ENCODE measurements at places on chromosomes 1 and 21.

GRCh38 chr1:111571987-111572386, 47.6 kb upstream of the RAP1A start:
- DNase-seq, result no peak

DNA sequence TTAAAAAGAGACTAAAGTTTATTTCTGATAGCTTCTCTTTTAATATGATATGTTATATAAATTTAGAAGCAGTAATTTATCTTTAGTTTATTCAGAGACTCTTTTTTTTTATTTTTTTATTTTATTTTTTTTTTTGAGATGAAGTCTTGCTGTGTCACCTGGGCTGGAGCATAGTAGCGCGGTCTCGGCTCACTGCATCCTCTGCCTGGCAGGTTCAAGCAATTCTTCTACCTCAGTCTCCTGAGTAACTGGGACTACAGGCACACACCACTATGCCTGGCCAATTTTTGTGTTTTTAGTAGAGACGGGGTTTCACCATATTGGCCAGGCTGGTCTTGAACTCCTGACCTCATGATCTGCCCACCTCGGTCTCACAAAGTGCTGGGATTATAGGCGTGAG, 89.6 kb downstream of the DISP1 start:
- no peak for DNase-seq

- DNase-seq, result no peak
Observed at GRCh38 chr21:34915364-34915841, 133.7 kb downstream of the RUNX1 start.

GRCh38 chr1:24805534-24806301, 60.5 kb downstream of the CLIC4 start:
- DNase-seq, result no peak

GRCh38 chr1:218323568-218324225, 21.4 kb upstream of the TGFB2 start:
- no peak for DNase-seq

GRCh38 chr1:6268415-6268814, 7.5 kb upstream of the GPR153 start:
- DNase-seq, result no peak

- peak; percentile 46 for DNase-seq
Observed at GRCh38 chr1:117366177-117367045, 838 bp upstream of the MAN1A2 start.

DNA sequence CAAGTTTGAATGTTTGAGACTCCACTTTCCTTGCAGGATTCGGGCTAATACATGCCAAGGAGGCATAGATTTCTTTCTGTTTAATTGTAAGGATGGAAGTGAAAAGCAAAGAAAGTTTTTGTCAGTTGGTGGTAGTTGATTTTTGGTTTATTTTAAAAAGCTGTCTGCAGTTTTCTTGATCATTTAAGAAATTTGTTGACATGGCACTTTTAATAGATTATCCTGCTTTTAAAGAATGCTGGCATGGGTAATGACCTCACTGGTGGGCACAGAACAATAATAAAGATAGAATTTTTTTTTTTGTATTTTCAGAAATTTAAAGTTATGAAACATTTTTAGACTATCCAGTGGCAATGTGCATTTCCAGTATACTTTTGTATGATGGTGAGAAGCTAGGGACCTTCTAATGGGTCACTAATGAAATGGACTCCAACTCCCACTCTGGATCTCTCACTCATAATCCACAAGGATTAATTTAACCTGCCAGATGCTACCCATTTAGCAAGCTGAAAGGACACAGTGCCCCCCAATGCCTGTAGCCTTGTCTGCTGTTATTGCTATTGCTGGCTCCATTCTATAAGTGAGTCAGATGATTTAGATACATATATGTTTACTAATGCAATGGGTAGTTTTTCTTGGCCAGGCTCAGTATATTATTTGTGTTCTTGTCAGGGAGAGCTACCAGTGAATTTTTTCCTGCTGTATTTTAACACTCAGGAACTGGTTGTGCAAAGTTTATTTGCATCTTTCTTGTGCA, 190.2 kb upstream of the SGIP1 start:
- DNase-seq, result no peak

GRCh38 chr1:236858165-236858564, 63.1 kb downstream of the MTR start:
- no peak for DNase-seq

GRCh38 chr1:152983234-152983633, 647 bp upstream of the SPRR1A start:
- DNase-seq, result no peak

DNA sequence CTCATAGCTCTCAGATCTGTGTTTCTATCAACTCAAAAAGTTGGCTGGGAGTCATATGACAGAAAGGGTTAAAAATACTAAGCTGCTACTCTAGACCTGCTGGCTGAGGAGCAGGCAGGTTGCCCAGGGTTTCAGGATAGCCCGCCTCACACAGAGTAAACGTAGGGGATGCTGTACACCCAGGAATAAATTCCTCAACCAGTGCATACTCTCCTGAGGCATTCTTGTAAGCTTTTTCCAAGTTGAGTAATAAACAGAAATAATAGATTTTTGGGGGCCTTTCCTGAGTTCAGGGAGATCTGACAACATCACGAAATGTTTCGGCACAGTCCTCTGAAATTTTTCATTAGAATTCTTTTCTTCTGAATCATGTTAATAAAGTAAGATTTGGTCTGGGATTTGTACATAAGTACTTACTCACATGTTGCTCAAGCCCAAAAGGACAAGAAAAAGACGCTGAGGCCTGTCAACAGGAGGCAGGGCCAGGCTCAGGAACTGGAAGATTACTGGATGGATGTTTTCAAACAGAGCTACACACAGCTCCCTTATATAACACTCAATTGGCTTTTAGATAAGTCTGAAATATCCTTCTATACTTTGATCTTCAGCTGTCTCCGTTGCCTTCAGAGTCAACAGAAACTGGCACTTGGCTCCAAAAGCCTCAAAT, 41.0 kb downstream of the TGFBR3 start:
- DNase-seq, result no peak

GRCh38 chr21:38534591-38534990, 36.3 kb upstream of the ERG start:
- DNase-seq, result no peak

DNA sequence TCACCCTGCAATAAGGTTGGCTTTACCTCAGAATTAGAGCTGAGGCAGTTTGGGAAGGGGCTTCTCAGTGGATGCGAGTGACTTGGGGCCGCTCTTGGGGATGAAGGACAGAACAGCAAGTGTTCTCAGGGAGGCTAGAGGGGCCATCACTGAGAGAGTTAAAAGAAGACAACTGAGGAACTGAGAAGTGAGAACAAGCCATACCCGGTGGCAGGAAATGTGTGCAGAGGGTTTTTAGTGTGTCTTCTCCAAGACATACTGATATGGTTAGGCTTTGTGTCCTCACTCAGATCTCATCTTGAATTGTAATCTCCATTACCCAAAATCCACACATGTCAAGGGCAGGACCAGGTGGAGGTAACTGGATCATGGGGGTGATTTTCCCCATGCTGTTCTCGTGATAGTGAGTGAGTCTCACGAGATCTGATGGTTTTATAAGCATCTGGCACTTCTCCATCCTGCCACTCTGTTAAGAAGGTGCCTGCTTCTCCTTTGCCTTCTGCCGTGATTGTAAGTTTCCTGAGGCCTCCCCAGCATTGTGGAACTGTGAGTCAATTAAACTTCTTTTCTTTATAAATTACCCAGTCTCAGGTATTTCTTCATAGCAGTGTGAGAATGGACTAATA, 75.8 kb downstream of the PCBP3 start:
- DNase-seq, result no peak

DNA sequence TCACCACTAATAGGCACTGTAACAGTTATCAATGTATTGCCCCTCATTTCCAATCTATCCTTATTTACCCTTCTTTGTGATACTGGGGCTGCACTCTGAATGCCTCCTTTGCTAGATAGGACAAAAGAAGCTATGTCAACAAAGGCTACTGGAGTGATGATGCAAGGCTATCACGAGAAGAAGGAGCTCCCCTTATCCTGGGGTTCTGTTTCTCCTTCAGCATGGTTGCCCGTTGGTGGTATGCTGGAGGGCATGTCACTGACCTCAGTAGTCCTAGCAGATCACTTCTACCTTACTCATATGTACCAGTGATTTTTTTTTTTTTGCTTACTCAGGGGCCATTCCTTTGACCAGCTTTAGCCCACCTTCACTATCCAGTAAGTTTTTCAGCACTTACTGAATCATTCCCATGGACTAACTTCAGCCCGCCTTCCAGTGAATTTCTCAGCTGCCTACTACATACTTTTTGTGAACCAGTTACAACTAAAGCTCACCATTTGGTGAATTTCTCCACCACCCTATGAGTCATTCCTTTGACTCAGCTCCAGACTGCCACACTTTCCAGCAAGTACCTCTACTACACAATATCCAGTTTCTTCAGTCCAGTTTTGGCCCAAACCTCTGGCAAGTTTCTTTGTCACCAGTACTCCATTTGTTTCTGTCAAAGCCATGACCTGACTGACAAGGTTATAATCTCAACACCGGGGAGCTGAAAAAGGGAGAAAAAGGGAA, 944.5 kb downstream of the KCNT2 start:
- DNase-seq, result no peak

- DNase-seq, result no peak
Observed at GRCh38 chr1:153561466-153561985, 4.1 kb downstream of the S100A2 start.

DNA sequence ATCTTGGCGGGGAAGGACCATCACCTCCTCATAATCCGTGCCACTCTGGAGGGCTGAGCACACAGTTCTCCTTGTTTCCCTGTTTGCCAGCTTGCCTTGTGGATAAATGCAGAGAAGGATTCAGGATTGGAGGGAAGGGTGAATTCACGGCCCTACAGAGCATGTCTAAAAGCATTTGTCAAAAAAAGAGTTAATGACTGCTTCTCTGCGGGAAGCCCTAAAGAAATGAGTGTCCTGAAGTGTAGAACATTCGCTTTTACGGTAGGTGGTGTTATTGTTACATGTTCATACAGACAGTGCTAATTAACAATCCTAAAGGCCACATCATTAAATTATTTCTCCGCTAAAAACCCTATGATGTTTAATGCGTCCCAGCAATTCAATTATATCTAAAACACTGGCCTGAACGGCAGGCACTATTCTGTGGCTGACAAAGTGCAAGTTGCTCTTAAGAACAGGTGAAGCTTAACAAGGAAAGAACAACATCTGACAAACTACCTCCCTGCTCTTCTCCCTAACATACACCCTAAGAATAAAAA, 112.3 kb upstream of the NFIA start:
- DNase-seq, result no peak

DNA sequence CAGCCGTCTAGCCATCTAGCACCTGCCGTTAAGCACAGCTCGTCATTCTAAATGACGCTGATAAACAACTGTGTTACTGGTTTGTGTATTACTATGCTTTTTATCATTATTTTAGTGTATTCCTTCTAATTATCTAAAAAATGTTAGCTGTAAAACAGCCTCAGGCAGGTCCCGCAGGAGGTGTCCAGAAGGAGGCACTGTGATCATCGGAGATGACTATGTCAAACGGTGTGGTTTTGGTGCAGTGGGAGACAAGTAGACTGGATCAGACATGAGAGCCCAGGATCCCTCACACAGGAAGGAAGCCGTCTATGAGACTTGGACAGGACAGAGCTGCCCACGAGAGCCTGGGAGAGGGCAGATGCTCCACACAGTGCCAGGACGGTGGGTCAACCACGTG, 55.3 kb upstream of the COL6A1 start:
- DNase-seq, result no peak

DNA sequence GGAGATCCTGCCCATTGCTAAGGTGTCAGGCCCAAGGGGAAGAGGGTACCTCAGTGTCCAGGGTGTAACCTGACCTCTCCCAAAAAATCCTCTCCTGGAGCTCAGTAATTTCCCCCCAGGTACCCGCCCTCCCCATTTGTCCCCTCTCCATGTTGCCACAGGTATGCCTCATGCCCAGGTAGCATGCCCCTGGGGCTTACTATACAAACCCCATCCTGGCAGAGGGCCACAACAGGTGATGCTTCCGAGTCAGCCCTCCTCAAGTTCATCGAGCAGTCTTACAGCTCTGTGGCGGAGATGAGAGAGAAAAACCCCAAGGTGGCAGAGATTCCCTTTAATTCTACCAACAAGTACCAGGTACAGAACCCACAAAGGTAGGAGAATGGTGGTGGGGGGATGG, 15.7 kb downstream of the ATP1A4 start:
- no peak for DNase-seq

- DNase-seq, result peak; percentile 62
Observed at GRCh38 chr21:45128613-45129188, 54.3 kb downstream of the ADARB1 start.

GRCh38 chr21:35020436-35020835, 28.7 kb downstream of the RUNX1 start:
- DNase-seq, result no peak

- DNase-seq, result no peak
Observed at GRCh38 chr1:118223426-118223825, 38.4 kb upstream of the SPAG17 start.

- no peak for DNase-seq
Observed at GRCh38 chr1:167726008-167726407, 4.2 kb downstream of the MPZL1 start.

- DNase-seq, result no peak
Observed at GRCh38 chr1:6338695-6339094, 54.9 kb downstream of the ACOT7 start.

GRCh38 chr21:36820176-36821031, 121.5 kb downstream of the SIM2 start:
- no peak for DNase-seq

GRCh38 chr1:198174297-198174696, 17.5 kb downstream of the NEK7 start:
- no peak for DNase-seq

DNA sequence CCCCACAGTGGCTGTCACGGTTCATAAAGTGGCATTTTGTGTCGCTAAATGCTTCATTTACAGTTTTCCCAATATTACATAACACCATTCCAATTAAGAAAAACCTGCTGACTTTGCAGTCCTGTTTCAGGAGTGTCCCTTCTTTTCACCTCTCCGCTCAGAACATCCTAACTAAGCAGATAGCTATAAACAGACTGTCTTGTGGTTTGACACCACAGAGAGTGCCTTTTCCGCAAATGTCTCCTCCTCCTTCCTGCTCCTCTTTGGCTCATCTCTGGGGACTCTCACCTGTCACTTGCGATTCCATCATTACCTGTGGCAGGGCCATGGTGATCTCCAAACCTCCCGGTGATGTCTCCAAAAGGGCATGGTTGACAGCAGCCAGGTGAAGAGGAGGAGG, 119.0 kb downstream of the CNIH3 start:
- DNase-seq, result no peak

GRCh38 chr1:197862671-197863070, 39.8 kb upstream of the C1orf53 start:
- no peak for DNase-seq

- DNase-seq, result no peak
Observed at GRCh38 chr1:239282411-239282810, 104.0 kb upstream of the CHRM3 start.

- DNase-seq, result no peak
Observed at GRCh38 chr21:37582590-37582989, 216.0 kb downstream of the DYRK1A start.

GRCh38 chr1:1517973-1518620, 6.1 kb downstream of the ATAD3A start:
- no peak for DNase-seq

DNA sequence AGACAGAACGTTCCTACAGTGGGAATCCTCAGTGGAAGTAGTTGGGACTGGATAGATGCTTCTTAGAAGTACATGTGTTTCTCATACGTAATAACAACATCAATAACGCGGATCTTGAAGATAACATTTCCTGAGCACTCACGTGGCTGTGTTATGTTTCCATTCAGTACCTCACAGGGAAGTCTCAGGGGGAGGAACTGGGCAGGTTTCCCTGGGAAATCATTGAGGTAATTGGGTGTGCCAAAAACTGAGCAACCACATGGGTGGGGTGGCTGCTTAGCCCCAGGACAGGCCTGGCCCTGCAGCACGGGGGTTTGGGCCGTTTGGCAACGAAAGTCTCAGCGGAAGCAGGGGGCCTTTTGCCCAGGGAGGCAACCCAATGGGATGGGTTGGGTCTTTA, 133.8 kb downstream of the ZSCAN20 start:
- DNase-seq, result no peak
